Stimulated activated CD8-positive, alpha-beta memory T cell treated with anti-CD3 and anti-CD28 coated beads, Interleukin-4, amount 100 ng/mL, for 48 hours (primary cell): ENCODE measurements at places on chromosomes 7 and 10.
A peak's percentile ranks its signal among the peaks of the same experiment; 100 is the strongest.

- DNase-seq: no peak
Measured at GRCh38 chr10:58177362-58177947, 90.2 kb downstream of the IPMK start.

DNA sequence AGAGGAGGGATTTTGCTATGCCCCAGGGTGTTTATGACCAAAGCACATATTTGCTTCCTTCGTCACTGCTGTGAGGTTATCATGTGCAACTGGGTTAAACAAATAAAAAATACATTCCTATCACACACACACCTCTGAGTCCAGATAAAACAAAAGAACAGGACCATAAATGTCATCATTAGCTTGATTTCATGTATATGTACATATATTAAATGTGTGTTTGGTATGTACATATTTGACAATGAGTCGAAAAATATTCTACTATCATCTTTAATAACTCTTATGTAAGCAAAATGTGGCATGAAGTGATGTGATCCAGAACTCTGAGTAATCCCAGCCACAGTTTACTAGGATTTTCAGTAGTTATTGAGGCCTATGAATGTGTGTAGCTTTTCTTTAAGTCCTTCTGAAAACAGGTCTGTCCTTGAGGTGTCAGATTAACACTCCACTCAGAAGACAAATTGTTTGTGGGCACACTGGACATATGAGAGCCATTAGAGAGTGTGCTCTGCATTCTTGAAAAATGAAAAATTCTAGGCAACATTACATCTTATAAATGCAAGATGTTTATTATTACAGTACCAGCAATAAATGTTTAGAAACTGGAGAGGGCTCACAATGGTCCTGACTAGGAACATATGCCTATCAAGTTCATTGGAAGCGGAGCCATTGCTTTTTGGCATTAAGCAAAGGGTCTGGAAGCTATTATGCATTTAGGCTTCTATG lies 335.1 kb upstream of the SEMA3A start:
- no peak for DNase-seq

- DNase-seq: no peak
Measured at GRCh38 chr10:69911613-69912528, 110.2 kb downstream of the COL13A1 start.

DNA sequence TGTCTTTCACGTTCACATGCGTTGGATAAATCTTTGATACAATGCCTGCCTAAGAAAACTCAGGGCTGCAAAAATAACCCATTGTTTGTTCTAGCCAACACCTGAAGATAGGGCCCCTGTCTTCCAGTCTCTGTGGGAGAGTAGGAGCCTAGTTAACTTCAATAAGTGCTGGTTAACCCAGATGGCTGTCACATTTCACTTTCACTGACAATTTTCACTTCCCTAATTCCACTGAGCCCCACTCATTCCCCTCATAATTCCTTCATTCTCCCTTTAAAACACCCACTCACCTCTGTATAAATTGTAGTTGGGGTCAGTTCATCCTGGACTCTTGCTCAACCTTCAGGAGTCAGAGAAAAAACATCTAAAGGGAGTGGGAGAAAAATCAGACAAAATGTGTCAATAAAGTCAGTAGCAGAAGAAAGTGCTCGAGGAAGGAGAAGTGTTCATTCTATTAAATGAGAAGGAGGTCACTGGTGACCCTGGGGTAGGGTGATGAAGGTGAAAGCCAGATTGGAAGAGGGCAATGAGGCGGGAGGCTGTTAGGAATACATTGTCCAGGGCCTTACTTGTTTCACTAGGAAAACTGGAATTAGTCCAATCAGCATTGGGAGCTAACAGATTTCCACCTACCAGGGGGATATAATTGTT lies 51.2 kb upstream of the ABI1 start:
- no peak for DNase-seq

DNA sequence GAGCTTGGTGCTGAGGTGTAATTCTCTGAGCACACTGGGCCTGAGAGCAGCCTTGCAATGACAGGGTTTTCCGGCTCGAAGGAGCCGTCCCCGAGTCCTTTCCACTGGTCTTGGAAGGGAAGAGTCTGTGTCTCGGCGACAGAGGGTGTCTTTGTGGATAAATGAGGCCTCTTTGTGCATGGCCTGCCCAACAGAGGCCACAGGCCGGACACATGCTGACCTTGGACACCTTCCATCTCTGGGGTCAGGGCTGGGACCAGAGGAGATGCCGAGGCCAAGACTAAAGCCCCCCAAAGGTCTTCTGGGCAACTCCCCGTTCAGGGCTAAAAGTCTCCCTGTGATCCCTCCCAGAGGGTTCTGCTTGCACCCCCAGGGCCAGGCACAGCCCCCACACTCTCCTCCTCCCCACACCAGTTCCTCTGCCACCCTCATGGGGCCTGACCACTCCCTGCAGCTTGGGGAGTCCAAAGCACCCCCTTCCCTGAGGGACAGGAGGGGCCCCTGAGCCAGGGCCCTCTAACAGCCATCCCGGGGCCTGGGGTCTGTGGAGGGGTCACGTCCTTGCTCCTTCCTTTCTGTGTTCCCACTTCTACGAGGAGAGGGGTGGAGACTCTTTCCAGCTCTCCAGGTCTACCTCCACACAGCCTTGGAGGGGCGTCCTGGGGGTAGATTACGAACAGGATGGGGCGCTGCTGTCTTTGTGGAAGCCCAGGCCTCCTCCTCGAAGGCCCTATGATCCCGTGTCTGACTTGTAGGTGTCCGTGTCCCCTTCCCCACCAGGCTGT lies 130.6 kb upstream of the FAM20C start:
- no peak for DNase-seq

DNA sequence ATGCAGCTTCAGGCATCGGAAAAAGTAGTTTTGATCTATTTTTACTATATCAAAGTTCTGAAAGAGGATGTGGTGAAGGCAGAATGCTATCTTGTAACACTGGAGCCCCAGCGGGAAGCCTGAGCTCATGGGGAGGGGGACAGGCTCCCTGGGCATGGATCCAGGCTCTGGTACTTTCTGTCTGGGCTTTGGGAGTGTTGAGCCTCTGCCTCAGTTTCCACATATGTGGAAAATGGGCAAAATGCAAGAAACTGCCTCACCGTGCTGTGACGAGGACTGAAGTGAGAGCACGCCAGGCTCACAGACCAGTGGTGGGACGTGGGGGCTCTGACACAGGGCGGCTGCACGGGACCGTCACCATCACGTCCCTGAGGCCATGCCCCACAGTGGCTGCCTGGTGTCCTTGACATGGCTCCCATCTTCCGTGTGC lies 182.9 kb upstream of the SHH start:
- no peak for DNase-seq

DNA sequence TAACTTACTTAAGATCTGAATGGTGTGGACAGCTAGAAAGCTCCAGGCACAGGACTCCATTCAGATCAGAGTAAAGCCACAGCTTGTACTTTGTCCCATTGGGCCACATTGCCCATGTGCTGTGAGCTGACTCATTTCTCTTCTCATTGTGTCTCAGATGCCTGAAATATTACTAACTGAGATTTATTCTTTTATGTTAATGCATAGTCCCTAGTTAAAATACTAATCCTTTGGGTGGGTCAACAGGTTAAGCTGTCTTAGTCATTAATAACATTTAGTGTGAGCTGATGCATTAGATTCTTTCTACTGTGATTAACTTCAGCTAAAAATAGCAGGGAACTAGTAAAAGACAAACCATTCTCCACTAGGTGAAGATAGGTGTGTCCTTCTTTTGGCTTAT lies 104.7 kb upstream of the ARMC3 start:
- DNase-seq: no peak

DNA sequence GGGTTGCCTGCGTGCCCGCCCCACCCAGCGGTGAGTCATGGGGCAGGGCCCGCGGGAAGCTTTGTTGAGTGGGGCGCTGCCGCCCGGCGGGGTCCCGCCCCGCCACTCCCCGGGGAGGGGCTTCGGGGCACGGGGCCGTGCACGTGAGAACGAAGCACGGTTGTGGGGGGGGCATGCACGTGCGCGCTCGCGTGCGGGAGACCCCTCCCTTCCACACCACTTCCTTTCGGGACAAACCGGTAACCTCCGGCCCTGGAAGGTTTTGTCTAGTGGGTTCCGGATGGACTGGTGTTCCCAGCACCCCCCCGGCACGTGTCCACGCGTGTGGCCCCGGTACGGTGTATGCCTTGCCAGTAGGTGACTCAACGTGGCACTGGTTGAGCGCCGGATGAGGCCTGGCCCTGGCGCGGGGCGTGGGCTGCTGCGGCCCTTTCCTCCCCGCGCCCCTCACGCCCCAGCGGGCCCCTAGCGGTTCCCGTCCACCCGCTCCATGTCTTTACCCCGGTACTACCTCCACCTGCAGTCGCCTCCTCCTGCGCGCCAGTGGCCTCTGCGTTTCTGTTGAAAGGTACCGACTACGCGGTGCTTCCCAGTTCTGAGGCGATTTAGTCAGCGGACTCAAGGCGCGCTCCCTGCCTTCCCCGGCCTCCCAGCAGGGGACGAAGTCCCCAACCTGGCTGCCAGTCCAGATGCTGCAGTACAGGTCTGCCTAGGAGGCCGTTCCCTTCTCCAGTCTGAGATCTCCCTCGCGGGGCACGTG lies 3.1 kb downstream of the ADIRF start:
- DNase-seq: peak; percentile 87

DNA sequence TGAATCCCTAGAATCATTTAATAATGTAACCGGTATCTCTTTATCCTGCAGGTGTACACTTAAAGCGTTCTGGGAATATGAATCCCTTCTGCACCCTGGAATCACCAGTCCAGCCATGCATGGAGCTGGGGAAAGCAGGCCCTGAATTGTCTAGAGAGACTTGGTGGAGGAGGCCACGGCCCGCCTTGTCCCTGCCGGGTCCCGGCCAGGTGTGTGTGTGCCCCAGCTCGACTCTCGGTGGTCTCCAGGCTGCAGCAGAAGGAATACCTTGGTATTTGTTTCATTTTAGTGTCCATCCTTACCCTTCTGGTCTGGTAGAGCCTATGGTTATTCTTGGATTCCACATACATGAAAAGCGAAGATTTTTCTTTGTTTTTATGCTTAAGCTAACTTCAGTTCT lies 58.1 kb downstream of the PRPF18 start:
- DNase-seq: no peak

GRCh38 chr7:105707967-105708762 lies 126.9 kb upstream of the EFCAB10 start:
- no peak for DNase-seq

- no peak for DNase-seq
Measured at GRCh38 chr10:26525586-26525985, 87.4 kb downstream of the APBB1IP start.

GRCh38 chr10:113525713-113526112 lies 27.1 kb upstream of the HABP2 start:
- DNase-seq: no peak

DNA sequence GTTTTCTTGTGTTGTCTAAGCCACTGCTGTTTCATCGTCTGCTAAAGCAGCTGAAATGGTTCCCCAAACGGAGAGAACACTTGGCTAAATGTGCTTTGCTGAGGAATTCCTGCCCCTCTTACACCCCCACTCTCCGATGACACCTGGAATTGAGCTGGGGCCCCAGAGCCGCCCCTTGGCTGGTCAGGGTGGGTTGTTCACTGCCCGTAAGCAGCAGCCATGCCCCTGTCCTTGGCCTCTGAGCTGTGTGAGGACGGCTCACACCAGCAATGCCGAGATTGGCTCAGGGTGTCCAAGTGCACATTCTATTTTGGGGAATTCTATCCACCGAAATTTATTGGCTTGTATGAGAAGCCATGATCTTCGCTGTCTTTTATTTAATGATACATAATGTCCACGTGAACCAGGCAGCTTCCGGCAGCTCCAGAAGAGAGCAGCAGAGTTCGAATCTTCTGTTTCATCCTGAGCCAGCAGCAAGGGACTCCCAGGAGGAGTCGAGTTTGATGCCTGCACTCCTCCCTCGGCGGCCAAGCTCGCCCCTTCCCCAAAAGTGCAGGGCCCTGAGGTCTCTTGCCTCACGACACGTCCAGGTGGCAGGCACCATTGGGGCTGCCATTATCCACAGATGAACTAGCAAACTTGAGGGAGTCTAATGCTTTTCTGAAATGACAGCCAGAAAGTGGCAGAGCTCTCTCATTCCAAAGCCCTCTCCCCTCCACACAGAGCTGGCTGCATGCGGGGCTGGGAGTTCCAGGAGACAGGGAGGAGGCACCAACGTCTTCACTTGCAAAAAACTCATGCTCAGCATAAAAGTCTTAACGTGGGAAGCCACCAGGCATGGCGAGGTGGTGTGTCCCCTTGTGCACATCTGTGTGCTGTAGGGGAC lies 114.0 kb downstream of the WDR37 start:
- DNase-seq: no peak

DNA sequence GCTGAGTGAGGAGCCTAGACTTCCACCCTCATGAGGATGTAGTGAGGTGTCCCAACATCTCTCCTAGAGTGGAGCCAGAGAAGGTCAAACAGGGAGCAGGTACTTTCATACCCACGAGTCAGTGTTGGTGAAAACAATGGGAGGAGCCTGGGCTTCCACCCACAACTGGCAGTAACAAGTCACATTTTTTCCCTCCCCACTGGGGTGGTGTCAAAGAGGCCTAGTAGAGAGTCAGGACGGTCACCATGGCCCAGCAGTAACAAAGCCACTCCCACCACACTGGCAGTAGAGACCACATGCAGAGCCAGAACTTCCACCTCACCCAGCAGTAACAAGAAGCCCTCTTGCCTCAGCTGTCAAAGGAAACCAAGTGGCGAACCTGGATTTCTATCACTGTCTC lies 280.2 kb upstream of the IMMP2L start:
- DNase-seq: no peak

GRCh38 chr7:106443156-106443555 lies 158.4 kb upstream of the NAMPT start:
- DNase-seq: no peak

DNA sequence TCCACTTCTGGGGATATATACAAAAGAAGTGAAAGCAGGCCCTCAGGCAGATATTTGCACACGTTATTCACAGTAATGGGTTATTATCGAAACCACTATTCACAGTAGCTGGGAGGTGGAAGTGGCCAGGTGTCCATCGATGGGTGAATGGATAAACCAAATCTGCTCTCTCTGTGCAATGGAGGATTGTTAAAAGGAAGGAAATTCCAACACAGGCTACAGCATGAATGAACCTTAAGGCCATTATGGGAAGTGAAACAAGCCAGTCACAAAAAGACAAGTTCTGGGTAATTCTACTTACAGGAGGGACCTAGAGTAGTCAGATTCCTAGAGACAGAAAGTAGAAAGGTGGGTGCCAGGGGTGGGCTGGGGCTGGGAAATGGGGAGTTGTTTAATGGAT lies 48.5 kb upstream of the BHLHA15 start:
- DNase-seq: no peak

DNA sequence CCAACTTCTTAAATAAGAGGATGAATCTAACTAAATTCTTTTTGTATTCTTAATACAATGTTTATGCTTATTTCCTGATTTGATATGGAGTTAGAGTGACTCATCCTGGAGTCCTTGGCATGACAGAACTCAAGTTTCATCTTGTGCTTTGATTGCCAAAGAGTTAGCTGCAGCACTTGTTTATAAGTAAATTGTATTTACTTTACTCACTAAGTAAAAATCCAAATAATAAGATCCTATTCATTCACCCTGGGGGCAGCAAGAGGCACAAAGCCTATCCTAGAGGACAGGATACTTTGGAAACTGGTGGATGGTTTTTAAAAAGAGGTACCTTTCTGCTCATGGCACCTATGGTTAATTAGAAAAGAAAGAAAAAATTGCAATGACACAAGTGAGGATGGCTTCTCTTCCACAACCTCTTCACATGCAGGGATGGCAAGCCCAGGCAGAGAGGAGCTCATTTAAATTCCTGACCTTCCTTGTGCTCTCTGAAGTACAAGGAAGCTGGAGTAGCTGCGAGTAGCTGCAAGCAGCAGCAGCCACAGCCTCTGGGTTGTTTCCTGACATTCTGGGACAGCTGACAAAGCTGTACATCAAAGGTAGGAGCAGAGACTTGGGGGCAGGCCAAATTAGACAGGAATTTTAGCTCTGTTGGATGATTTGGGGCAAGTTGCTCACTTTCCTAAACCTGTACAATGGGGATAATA lies 28.5 kb upstream of the CROT start:
- no peak for DNase-seq
